ENCODE measurements at places on chromosomes 12 and 14. TPM values are rescaled to one million over a fixed set of nuclear protein-coding genes. Genes with fewer than 3 reads are reported as not detected.

EAPP gene
- total RNA-seq = 46.2 TPM

PPFIA2 gene
- not detected for total RNA-seq

CEP170B gene
- total RNA-seq = 0.94 TPM

GLT8D2 gene
- total RNA-seq = not detected

RABGGTA gene
- 64.1 TPM for total RNA-seq

CLEC2D gene
- 1.5 TPM for total RNA-seq

CNTN1 gene
- total RNA-seq = not detected

MARK3 gene
- total RNA-seq = 113 TPM

DNA sequence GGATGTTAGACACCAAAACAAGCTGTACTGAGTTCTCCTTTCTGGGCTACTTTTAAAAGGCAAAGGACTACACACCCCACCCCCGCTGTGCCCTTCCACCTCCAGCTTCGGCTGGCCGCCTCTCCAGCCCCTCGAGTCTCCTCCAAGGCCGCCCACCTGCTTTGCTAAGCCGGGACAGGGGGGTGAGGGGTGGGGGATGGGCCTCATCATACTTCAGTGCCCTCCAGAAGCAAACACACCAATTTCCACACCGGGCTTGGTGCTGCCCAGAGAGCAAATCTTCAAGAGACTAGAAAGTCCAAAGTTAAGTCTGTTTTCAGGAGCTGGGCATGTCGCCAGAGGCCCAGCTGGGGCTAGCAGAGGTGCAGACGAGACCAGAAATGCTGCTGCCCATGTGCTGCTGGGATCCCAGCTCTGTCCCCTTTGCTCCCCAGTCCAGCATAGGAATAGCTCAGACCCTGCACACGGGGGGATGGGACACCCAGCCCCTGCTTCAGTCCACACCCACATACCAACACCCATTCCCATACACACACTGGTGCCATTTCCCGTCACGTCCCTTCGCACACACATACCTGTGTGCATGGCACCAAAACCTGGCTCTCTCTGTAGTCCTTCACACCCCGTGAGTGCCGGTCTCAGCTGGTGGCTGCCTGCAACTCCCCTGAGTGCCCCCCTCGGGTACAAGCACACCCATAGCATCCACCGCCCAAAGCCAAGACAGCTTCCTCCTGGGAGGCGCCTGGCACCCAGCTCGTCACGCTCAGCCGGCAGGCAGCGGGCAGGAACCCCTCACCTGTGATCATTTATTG lies 1.0 kb downstream of the SLC6A12 start:
- no peak for DNase-seq
- no peak overlapping the region for H3K27ac ChIP-seq
- H3K4me3 ChIP-seq = no peak overlapping the region
- H3K36me3 ChIP-seq = no peaks in the 10 kb centered on the region
- H3K4me1 ChIP-seq = peaks cover 11% of the 10 kb centered on the region

- peaks cover 21% of the 10 kb centered on the region for H3K4me1 ChIP-seq
- no peaks in the 10 kb centered on the region for H3K27me3 ChIP-seq
- no peak overlapping the region for H3K4me3 ChIP-seq
- H3K36me3 ChIP-seq = no peaks in the 10 kb centered on the region
- DNase-seq = peak; percentile 92
Measured at GRCh38 chr12:1117970-1118563, 127.0 kb downstream of the ERC1 start.

GRCh38 chr14:59330455-59330854 lies 134.7 kb downstream of the GPR135 start:
- H3K36me3 ChIP-seq = no peaks in the 10 kb centered on the region
- peaks cover 4% of the 10 kb centered on the region for H3K4me1 ChIP-seq
- no peak for DNase-seq
- no peaks in the 10 kb centered on the region for H3K27me3 ChIP-seq

GRCh38 chr12:88552610-88553079 lies 27.6 kb downstream of the KITLG start:
- H3K27ac ChIP-seq = no peak overlapping the region
- H3K36me3 ChIP-seq = no peaks in the 10 kb centered on the region
- H3K4me1 ChIP-seq = no peaks in the 10 kb centered on the region

DNA sequence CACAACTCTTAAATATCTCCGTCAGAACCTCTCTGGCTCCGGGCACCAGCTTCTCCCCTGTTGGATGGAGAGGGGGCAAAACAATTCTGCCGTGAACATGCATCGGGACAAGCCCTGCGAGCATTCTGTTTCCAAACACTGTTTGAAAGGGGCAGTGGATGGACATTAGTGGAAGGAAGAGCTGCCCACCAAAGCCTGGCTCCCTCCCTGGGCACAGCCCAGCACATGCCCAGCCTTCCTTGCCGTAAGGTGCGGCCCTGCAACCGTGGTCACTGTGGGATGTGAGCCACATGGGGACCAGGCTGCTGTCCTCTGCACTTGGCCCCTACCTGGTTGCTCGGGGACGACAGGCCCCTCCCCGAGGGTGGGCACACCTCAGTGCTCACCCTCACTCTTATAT lies 54.0 kb downstream of the TRAFD1 start:
- peaks cover 4% of the 10 kb centered on the region for H3K36me3 ChIP-seq
- H3K27ac ChIP-seq = no peak overlapping the region
- H3K4me3 ChIP-seq = no peak overlapping the region
- DNase-seq = no peak
- H3K4me1 ChIP-seq = no peaks in the 10 kb centered on the region

GRCh38 chr14:62557416-62557815 lies 487.8 kb downstream of the KCNH5 start:
- H3K27me3 ChIP-seq = no peaks in the 10 kb centered on the region
- no peak for DNase-seq
- no peaks in the 10 kb centered on the region for H3K4me1 ChIP-seq
- no peak overlapping the region for H3K27ac ChIP-seq

GRCh38 chr12:31279390-31279924 lies 46.5 kb downstream of the SINHCAF start:
- H3K4me1 ChIP-seq = no peaks in the 10 kb centered on the region
- peaks cover 41% of the 10 kb centered on the region for H3K36me3 ChIP-seq
- H3K4me3 ChIP-seq = no peak overlapping the region
- no peak overlapping the region for H3K27ac ChIP-seq
- no peaks in the 10 kb centered on the region for H3K27me3 ChIP-seq

GRCh38 chr14:71135911-71136310 lies 228.7 kb downstream of the PCNX1 start:
- no peak overlapping the region for H3K4me3 ChIP-seq
- H3K4me1 ChIP-seq = 0 out of 2 replicates have a peak, but pooled peaks cover 3% of the 10 kb centered on the region
- no peaks in the 10 kb centered on the region for H3K27me3 ChIP-seq
- no peak for DNase-seq
- H3K36me3 ChIP-seq = no peaks in the 10 kb centered on the region

DNA sequence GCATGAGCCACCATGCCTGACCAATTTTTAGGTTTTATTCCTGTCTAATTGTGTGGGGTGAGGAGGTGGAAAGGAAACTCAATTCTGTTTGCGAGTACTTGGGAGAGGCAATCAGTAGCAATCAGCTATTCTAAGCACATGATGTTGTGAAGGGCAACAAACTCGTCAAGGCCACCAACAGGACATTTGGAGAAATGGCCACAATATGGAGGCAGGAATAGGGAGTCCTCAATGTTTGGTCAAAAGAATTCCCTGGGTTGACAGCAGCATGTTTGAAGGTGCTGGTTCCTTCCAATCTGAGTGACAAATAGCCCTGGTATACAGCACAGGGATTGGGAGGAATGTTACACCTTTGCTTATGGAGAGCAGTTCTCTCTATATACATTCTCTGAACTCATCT lies 32.7 kb upstream of the USP44 start:
- H3K27ac ChIP-seq = no peak overlapping the region
- H3K4me1 ChIP-seq = no peaks in the 10 kb centered on the region
- no peak overlapping the region for H3K4me3 ChIP-seq
- H3K27me3 ChIP-seq = no peaks in the 10 kb centered on the region
- no peaks in the 10 kb centered on the region for H3K36me3 ChIP-seq
- DNase-seq = no peak

GRCh38 chr12:57001448-57001906 lies 4.9 kb downstream of the ZBTB39 start:
- peak; percentile 86 for DNase-seq
- no peak overlapping the region for H3K27ac ChIP-seq
- peaks cover 10% of the 10 kb centered on the region for H3K4me1 ChIP-seq
- no peaks in the 10 kb centered on the region for H3K27me3 ChIP-seq
- H3K36me3 ChIP-seq = peaks cover 23% of the 10 kb centered on the region

DNA sequence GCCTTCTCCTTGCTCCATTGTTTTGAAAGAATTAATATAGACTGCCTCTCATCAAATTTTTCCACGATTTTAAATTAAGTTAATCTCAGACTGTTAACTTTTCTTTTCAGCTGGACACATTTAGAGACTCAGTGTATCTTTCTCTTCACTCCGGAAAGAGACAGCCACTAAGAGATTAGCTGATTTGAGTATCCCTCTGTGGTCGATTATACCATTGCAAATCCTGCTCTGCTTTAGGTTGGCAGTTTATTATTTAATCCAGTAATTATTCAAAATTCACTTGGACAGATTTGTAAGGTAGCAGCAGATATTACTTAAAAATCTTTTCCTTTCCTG lies 588 bp upstream of the TWF1 start:
- no peaks in the 10 kb centered on the region for H3K27me3 ChIP-seq
- DNase-seq = peak; percentile 71
- peak overlapping the region; percentile 89 for H3K4me3 ChIP-seq
- peaks cover 36% of the 10 kb centered on the region for H3K4me1 ChIP-seq
- peak overlapping the region; percentile 91 for H3K27ac ChIP-seq

All from Karpas-422 (cell line).